ENCODE measurements at places on chromosomes 3 and 15.

GRCh38 chr15:39365161-39365560 is 215.7 kb upstream of the THBS1 start:
- DNase-seq = no peak

GRCh38 chr15:74662064-74662860 is 33.6 kb downstream of the EDC3 start:
- DNase-seq = no peak

GRCh38 chr3:127175272-127175671 is 17.7 kb upstream of the PRR23E start:
- DNase-seq = no peak

DNA sequence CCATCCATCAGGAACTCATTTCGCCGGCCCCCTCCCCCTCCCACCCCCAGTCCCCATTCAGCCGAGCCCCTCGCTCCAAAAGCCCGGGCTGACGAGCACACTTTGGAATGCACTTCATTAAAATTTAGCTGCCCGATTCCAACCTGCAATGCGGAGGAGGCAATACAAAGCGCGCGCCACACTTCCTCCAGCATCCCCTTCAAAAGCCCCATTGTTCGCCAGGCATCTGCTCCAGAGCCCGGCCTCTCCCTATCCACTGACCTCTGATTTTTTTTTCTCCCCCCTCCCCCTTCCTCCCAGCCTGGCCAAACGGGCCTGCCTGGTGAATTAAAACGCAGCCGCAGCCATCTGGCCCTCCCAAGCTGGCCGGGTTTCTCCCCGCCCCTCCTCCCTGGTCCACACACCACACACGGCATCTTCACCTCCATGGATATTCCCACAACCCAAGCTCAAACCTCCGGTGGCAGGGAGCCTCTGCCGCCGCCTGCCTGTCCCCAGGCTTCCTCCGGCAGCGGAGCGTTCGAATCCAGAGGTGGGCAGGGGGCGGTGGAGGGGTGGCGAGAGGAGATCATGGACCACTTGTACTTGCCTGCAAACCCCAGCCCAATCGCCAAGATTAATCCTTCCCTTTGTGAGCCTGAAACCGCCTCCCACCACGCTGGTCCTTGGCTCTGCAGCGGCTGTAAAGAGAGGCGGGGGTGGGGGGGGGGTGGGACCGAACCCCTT is 441.3 kb downstream of the MAGI1 start:
- DNase-seq = no peak

DNA sequence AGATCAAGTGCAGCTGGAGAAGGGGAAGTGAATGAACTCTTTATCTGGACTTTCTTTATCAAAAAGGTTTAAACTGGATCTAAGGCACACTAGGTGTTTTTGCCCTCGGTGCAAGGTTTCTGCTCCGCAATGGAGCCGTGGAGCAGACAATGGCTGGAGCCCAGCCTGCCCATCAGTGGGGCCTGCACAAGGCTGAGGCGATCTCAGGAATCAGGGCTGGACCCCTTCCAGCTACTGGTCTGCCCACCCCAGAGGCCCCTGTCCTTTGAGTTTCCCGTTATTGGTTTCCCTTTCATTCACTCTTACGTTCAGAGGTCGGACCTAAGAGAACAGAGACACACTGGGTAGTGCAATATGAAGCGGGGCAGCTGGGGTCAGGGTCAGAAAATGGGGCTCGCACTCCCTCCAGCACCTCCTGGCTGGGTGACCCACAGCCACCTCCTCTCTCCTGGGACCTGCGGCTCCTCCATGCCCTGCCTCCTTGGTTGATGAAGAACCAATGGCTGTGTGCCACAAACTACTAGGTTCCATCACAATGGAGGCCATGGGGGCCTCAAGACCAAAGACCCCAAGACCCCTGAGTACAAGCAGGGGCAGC is 164.6 kb downstream of the CHSY1 start:
- DNase-seq = no peak

DNA sequence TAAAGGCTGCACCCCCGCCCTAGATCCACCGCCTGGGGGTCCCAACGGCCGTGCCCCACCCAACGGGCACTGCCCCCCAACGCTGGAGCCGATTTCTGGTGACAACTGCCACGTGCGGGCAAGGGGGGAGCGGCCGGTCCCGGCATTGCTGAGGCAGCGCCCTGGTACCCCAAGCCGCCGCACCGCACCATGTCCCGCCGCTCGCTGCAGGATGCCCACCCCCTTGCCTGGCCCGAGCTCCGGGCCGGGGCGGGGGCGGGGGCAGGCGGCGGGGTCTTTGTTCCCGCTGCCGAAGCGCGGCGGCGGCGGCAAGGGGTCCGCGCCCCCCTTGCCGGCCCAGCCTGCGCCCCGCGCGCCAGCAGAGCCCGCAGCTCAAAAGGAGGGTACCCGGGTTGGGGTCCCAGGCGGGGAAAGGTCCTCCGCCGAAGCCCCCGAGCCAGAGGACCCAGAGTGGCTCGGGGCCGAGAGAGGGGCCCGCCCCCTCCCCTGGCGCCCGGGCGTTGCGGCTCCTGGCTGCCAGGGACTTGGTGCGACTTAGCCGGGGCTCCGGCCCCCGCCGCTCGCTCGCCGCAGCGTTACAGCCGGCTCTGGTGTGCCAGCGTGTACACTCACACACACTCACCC is 678 bp downstream of the SEMA7A start:
- DNase-seq = no peak

All from T-helper 1 cell (primary cell).